ENCODE measurements at places on chromosomes 4 and X.

GRCh38 chr4:153438916-153439756 is 27.0 kb upstream of the TMEM131L start:
- DNase-seq = peak; percentile 36

DNA sequence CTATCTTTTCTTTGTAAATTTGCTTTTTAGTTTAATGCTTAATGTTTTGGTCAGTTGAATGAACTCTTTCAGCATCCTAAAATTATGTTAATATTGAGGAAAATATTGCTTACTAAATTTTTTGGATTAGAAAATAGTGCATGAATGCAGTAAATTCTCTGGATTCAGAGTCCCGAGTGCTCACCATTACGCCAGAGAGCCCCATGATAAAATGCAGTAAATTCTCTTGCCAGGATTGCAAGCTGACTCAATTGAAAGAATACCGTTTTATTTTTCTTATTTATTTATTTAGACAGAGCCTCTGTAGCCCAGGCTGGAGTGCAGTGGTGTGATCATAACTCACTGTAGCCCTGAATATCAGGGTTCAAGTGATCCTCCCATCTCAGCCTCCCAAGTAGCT is 60.9 kb upstream of the ENPEP start:
- no peak for DNase-seq

DNA sequence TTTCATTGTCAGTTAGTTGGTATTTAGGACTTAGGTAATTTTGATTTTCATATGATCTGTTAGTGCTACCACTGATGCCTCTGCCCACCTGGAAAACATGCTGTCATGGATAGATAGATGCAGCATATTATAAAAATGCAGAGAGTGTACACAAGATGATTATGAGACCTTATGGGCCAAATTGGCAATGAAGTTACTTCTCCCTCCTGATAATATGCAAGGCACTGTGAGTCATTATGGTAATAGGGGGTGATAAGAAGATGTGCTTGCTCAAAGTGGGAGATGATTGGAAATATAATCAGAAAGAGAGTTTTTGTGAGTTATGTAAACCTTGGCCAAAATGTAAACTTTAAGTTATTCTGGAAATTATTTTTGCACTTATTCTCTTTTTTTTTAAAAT is 56.6 kb upstream of the RHOH start:
- no peak for DNase-seq

DNA sequence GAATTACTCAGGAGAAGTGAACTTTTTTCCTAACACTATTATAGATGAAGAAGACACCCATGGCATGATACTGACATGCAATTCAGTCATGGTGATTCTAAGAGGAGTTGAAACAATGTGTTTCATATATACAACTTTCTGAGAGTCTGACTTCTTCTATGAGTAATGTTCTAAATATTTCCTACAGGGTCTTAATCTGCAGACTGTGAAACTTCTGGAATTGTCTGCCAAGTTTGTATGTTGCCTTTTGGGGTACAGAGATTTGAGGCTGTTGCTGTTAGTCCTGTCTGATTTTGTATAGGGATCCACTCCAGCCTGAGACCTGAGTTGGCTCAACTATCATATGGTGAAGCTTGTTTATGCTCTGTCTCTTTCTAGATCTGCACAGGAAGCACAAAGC is 160.6 kb upstream of the GATB start:
- DNase-seq = no peak

DNA sequence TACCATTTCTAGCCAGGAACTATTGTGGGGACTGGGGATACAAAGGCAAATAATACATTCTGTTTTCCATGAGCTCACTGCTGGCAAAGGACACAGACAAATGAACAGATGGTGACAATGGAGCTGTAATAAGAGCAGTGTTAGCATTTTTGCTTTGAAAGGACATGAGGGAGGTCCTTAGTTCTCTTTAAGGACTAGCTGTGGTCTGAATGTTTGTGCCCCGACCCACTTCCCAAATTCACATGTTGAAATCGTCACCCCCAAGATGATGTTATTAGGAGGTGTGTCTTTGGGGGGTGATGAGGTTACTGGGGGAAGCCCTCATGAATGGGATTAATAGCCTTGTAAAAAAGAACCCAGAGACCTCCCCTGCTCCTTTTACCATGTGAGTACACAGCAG is 30.3 kb downstream of the CCNG2 start:
- DNase-seq = no peak

DNA sequence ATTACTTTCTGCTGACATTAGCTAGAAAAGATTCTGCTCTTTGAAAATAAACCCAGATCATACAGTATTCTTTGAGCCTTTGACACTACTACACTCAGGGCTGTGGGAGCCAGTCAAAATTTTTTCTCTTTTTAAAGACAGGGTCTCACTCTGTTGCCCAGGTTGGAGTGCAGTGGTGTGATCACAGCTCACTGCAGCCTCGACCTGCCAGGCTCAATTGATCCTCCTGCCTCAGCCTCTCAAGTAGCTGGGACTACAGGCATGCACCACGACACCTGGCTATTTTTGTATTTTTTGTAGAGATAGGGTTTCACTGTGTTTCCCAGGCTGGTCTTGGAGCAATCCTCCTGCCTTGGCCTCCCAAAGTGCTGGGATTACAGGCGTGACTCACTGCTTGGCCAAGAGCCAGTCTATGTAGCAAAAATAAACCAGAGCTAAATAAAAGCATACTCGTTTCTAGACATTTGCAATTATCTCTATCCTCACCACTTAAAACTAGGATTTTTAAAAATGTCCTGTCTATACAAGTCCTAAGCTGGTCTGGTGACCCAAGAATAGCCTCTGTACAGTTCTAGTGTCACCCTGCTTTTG is 43.2 kb downstream of the AKAP4 start:
- DNase-seq = no peak

GRCh38 chrX:11462136-11462535 is 168.9 kb downstream of the AMELX start:
- DNase-seq = no peak

DNA sequence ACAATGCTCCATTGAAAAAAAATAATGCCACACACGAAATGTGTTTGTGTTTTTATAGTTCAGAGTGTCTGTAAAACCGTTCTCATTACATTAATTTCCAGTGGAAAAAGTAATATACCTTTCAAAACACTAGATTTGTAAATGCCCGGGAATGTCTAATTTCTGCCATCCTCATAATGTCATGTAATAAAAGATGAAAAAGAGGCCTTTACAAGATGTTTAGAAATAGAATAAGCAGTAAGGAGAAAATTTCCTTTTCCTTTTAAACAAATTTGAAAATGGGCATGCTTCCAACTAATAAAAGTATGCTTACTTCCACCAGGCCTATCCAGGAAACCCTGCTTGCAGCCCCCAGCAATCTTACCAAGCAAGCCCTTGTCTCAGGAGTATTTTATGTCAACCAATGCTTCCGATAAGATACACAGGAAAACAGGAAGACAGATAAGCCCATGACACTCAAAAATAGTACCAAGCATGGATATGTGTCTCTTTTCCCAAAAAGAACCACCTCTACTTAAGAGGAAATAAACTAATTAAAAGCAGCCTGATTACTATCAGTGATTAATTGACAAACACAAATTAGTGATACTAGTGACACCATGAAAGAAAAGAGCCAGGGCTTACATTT is 894.7 kb upstream of the INTU start:
- no peak for DNase-seq

- no peak for DNase-seq
These were observed 12.8 kb upstream of the BOD1L1 start for GRCh38 chr4:13640149-13640940.

DNA sequence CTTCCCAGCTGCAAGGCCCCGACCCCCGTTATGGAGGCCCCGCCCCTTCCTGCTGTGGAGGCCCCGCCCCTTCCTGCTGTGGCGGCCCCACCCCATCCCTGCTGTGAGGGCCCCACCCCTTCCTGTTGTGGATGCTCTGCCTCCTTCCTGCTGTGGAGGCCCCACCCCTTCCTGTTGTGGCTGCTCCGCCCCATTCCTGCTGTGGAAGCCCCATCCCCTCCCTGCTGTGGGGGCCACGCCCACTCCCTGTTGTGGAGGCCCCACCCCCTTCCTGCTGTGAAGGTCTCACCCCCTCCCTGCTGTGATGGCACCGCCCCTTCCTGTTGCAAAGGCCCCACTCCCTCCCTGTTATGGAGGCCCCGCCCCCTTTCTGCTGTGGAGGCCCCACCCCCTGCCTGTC is 104.9 kb upstream of the PSAPL1 start:
- DNase-seq = peak; percentile 57

GRCh38 chr4:169663831-169664230 is 43.5 kb downstream of the CLCN3 start:
- no peak for DNase-seq

- no peak for DNase-seq
These were observed 18.3 kb downstream of the SPON2 start for GRCh38 chr4:1154126-1154522.

DNA sequence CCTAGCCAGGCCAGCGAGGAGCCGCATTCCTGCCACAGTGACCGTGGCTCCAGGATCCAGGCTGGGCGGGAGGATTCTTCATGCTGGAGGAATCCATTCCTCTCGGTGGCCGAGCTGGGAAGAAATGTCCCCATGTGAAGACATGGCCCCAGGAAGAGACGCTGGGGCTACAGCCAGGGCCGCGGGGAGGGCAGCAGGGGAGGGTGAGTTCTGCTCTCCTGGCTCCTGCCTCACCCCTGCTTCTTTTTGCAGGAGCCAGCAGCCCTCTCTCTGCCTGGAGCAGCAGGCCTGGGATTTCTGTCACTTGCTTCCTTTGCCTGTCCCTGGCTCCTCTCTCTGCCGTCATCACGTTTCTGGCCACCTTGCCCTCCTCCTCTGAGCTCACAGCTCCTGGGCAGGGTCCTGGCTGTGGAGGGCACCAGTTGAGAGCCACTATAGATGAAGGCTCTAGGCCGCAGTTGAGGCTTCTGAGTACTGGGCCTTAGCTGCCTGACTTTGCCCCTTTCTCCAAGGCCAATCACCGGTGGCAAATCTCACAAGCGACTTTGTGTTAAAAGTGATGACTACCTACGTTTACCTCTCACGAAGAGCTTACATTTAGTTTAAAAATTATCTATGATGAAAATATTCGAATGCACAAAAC is 48.3 kb downstream of the ENPP6 start:
- no peak for DNase-seq

DNA sequence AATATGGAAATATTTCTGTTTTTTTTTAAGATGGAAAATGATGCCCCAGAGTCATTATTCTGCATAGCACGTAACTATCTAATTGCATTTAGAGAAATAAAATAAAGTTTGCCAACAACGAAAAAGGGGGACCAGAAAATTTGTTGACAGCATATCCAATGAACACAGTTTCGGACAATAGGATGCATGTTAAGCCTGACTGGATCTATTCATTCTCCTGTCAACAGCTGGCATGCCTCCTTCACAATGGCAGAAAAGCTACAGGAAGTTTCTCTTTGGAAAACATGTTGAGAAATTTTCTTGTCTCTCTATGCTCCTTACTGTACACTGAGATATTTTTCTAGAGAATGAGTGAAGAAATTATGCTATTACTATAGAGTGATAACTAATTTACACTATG is 262.5 kb downstream of the GRID2 start:
- DNase-seq = no peak

GRCh38 chr4:81659051-81659450 is 187.3 kb upstream of the RASGEF1B start:
- no peak for DNase-seq

GRCh38 chr4:170022211-170022610 is 4.0 kb downstream of the MFAP3L start:
- DNase-seq = no peak

DNA sequence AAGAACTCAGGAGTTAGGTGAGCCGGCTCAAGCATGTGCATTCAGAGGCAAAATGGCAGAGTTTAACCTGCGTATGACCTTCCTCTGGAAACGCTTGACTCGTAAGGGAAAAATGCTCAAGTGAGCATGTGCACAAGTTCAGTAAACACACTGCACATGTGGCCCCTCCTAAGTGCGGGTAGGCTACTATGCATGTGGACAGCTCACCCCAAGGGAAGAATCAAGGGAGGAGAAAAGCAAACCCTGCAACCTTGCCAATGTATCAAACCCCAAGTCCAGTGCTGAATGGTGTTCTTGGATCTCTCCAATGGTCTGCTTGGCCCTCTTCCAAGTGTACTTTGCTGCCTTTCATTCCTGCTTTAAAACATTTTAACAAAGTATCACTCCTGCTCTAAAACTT is 407.1 kb downstream of the ADAM29 start:
- no peak for DNase-seq

- no peak for DNase-seq
These were observed 58.9 kb upstream of the SPP1 start for GRCh38 chr4:87916626-87917025.

DNA sequence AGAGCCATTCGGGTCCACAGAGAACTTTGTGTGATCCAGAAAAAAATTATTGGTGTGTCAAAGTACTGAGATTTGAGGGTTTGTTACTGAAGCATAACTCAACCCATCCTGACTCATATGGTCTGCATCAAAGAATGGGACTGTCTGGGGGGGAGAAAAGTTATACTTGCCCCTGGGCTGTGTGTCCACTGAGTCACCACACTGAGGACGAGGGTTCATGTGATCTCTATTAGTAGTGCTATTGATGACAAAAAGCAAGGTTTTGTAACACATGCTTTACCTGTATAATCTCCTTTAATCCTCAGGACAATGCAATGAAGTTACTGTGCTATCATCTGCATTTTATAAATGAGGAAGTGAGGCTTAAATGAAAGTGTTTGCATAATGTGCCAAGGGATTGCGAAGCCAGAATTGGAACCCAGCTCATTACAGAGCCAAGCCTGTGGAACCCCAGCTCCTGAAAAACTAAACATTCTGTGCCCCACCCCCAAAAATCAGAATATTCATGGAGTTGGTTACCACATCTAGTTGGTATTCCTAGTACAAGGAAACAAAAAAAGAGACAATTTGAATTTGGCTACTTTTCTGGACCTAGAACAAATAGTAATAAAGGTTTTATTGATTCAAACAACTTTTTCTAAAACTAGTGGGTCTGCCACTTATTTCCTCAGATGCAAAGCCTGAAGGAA is 31.2 kb downstream of the CCDC149 start:
- DNase-seq = no peak

DNA sequence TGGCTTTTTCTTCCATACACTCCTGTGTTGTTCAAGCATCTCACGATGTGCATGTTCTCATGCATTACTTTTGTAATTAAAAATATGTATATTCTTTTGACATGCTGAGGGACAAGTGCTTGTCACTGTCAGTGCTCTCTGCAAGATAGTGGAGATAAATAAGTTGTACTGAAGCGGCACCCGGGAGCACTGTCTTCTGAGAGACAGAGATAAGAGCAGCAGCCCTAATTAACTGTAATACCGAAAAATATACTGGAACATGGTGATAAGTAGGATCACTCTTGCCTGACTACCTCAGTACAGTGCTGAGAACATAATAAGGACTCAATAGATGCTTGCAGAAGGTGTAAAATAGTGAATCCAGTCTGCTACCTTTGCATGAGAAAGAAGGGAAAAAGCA is 9.4 kb upstream of the GPR173 start:
- DNase-seq = no peak

Measured in activated naive CD8-positive, alpha-beta T cell treated with anti-CD3 and anti-CD28 coated beads for 36 hours (primary cell).